ENCODE measurements at places on chromosomes 6 and 20.
A peak's percentile ranks its signal among the peaks of the same experiment; 100 is the strongest.

DNA sequence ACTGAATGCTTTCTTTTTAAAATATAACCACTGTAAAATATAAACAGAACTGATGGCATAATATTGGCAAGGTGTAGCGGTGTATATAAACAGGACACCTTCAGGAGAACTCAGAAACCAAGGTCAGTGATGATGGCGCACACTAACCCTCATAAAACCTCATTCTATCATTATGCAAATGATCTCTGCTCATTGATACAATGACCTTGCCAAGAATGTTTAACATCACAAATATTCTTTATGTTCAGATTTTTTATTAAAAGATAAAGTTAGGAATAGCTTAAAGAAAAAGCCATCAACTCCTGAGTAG is 48.6 kb upstream of the DST start:
- DNase-seq: no peak

DNA sequence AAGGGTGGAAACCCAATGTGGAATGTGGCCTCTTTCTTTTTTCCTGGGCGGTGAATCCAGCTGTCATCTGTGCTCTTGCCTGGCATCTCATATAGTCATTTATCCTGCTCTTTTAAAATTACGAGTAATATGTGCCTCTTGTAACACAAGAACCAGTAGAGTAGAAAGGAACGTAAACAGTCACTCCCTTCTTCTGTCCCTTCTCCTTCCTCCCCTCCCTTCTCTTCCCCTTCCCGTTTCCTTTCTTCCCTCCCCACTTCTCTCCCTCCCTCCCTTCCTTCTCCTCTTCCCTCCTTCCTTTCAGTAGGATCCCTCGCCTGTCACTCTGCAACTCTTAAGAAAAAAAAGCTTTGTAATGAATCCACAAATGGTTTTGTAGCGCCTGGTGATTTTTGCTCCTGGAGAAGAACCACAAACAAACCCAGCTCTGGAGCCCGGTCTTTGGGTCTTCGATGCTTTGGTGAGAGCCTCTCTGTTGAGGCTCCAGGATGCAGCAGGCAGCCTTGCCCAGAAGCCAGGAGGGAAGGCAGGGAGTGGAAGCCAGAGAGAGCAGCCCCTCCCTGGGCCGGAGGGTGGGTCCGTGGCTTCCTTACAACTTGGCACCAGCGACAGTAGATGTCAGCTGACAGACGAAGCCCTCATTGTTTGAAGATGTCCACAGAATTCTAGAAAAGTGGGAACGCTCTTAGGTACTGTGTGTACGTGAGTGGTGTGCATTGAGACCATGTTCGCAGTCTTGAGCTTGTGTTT is 15.0 kb downstream of the DUSP22 start:
- no peak for DNase-seq

- DNase-seq: no peak
Measured at GRCh38 chr20:60648556-60648955, 603.5 kb upstream of the CDH4 start.

DNA sequence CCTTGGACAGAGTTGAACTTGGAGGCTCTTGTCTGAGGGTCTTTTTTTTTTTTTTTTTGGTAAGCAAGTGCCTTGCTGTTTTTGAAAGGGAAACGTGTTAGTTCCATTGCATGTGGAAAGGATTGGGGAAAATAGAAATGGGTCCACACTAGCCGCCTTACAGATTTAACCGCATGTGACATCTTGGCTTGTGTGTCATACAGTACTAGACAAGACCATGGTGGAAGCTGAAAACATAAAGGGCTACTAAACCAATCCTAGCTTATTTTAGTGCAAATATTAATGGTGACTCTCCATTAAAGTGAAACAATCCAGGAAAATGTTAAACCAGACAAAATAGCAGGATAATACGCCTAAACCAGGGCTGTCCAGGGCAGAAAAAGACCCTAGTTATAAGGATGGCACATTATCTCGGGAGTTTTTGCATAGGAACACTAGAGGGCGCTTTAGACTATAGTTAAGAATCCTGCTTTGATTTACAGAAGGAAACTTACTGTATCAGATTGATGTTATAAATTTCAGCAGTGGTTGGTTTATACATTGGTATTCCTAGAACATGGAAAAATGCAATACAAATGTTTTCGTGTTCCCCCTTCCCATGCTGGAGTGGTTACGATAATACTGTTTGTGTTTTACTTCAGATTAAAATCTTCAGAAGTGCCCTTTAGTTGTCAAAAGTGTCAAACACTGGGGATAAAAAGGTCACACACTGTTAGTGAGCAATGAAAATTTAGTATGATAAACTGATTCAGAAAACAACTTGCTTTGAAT is 59.8 kb upstream of the DEK start:
- peak; percentile 60 for DNase-seq

GRCh38 chr6:161003336-161003735 is 11.8 kb downstream of the MAP3K4 start:
- no peak for DNase-seq

DNA sequence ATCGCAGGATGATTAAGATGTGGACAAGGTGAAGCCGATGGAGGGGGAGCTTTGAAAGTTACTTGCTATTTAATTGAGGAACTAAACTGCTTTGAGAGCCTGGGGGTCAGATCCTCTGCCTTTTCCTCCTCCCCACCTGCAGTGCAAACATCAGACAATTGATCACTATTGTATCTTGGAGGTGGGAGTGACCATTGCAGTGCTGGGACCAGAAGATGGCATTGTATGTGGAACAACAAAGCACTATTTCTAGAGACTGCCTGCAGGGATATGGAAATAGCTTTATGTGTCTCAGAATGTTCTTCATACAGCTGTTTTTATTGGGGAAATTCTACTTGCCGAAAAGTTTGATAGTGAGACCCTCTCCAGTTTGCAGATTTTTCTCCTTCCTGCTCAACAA is 4.2 kb downstream of the MOG start:
- no peak for DNase-seq

DNA sequence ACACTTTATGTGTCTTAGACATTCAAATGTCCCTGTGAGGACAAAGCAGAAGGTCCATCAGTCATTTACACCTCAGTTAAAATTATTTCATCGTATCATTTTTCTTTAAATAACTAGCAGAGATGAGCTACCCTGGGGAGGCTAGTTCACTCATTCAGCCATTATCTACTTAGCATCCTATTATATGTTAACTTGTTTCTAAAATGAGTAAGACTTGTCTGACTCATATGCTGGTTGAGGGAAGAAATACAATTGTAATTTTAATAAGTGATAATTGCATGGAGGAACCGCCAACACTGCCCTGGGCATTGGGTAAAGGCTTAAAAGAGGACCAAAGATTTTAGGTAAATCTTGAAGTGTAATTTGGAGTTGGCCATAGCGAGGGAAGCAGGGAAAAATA is 12.4 kb upstream of the PTPRK start:
- DNase-seq: no peak

- DNase-seq: no peak
Measured at GRCh38 chr6:65402564-65402963, 304.5 kb downstream of the EYS start.

DNA sequence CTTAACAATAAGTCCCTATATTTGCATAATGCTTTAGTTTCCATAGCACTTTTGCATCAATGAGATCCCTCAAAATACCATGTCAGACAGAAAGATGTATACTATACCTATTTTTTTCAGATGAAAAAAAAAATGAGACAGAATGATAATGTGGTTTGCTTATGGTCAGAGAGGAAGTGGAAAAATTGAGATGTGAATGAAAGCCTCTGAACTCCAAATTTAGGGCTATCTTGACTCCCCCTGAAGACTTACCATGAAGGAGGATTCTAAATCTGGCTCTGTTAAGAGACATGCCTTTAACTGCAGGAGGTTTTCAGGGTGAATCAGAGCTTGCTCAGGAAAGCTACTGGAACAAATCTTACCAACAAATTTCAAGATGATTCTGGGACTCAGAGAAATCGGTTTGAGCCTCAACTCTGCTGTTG is 176.2 kb downstream of the ISM1 start:
- DNase-seq: no peak

DNA sequence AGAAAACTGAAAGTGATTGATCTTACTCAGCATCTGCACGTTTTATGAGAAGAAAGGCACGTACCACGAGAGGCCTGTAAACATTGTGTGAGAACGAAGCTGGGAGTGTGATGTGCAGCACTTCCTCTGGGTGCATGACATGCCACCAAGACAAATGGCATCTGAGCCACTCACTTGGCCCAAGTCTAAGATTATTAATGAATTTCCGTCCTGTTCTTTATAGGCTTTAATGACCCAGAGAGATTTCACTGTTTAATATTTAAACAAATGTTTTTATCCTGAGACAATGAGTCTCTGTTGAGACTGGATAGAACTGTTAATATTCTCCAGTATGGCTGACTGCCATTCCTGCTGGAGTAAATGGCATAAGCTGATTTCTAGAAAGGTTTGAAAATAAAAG is 172.6 kb upstream of the PHACTR1 start:
- DNase-seq: no peak

- DNase-seq: no peak
Measured at GRCh38 chr20:34637245-34638038, 39.5 kb downstream of the PIGU start.

DNA sequence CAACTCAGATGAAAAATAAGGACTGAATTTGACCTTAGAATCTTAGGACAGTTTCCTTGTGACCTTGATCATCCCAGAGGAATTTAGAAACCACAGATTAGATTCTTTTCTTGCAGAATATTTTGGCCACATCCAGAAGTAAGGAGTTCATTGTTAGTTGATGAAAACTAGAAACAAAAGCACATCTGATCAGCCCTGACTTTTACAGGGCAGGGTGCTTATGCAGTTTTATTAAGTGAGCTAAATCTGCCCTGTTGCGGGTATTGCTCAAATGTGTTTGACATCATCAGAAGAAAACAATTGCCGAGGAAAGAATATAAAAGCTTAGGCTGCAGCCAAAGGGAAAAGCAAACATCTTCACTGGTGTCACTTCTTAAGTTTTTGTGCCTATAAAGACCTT is 100.8 kb downstream of the MTFR2 start:
- DNase-seq: no peak

DNA sequence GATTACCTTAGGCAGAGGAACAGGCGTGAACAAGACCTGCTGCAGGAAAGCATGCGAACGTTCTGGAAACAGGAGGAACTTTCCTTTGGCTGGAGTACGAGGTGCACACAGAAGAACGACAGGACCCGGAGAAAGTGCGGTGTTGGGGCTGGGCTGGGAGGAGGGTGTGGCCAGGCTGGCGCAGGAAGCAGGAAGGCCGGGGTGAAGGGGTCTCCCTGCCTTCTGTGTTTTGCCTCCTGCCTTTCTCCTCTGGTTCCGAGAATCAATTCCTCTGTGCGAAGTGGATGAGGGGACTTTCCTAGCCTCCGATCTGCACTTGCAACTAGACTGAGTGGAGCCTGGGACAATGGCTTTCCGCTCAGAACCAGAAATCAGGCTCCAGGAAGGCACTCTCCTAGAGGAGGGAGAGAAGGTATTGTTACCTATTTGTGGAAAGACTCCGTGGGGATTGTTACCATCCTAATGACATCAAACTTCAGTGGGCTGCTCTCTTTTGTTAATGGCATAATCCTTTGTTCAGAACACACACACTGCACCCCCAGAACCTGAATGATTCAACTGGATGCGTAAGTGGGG is 22.9 kb upstream of the PLEKHG1 start:
- no peak for DNase-seq

GRCh38 chr6:74431873-74432580 is 736.0 kb downstream of the CD109 start:
- DNase-seq: no peak

DNA sequence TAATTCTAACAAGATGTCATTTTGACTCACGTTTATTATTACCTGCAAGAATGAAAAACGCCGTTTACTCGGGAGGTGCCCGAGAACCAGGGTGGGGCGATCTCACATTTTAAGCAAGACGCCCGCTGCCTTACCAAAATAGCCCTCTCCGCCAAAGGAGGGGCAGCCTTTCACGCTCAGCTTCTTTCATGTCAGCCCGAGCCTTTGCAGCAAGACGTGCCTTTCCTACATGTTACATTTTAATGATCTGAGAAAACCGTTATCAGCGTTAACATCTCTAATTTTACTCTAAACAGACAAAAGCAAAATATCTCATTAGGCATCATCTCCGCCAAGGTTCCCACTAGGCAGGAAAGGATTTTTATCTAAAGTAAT is 2.0 kb downstream of the BACH2 start:
- no peak for DNase-seq

- no peak for DNase-seq
Measured at GRCh38 chr20:50197463-50198179, 7.0 kb downstream of the CEBPB start.

DNA sequence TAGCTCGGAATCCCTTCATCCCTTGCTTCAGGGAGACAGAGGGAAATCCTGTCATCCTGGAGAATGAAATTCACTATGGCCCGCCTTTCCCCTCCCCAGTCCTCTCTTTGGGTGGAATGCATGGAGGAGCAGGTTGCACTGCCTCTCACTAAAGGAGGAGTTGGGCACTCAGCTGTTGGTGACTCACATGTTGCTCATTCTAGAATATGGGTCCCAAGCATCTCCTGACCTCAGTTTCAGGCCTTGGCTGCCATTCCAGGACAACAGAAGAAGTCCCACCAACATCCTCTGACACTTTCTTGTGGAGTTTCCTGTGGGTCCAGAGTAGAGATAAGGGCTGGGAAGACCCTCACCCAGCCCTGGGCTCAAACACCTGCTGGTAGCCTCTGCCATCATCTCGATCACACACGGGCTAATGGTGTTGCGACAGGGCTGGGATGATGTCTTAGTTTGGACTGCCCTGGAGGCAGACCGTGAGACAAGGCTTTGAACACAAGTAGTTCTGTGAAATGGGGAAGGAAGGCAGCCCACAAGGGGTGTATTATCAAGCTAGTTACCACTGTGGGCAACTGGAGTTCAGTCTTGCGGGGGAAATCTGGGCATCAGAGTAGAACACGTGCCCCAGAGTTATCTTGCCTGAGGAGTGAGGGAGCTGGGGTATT is 52.4 kb upstream of the RNF24 start:
- DNase-seq: no peak

DNA sequence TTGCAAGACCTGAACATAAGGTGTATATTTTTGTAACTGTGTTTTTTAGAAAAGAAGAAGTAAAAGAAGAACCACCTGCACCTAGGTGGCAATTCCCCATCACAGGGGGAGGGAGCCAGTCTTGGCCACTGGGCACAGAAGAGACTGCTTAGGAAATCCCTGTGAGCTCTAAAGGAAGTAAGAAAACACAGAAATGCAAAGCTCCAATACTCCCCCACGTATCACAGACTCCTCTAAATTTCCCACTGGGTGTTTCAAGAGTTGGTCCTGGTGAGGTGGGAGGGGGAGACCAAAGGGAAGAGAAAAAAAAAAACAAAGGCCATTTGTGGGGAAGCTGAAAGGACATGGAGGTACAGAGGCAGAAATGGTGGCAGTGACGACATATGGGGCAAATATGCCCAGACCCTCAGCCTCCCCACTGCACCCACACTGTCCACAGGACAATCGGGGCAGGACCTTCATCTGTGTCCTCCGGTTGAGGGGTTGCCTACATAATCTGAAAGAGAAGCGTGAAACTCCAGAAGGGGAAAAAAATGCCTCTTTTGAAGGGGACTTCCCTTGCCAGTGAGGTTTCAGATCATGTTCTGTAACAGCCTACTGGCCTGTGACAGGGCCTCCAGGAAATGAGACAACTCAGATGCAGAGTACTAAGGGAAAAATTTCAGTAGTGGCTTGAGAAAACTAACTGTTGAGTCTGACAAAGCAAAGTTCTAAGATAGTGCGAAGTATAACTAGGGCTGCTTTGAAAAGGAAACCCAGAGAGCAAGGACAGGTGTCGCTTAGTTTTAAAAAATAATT is 226.2 kb upstream of the MARCKS start:
- DNase-seq: no peak

GRCh38 chr6:21091411-21091810 is 502.1 kb upstream of the SOX4 start:
- DNase-seq: no peak
